Activated naive CD4-positive, alpha-beta T cell treated with anti-CD3 and anti-CD28 coated beads, Interleukin-2, amount 10 ng/mL, durations not matched to agents 7 days and 5 days (primary cell): ENCODE measurements at places on chromosomes 4 and X.

DNA sequence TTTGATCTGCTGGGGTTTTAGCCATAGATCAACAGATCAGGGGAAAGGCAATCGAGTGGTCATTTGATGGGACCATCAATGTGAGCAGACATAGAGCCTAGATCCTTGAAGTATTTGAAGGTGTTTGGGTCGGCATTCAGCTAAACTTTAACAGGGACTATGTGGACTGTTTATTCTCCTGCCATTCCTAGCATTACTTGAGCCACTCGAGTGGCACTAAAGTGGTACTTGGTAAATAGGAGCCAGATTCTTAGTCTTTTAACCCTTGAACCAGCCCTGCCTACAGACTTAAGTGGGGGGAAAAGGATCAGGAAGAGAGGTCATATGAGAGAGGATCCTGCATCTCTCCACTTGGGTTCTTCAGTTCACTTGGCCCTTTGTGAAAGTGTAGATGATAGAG is 3.8 kb downstream of the MSN start:
- no peak for DNase-seq

GRCh38 chr4:53967986-53968385 is 96.4 kb downstream of the CHIC2 start:
- no peak for DNase-seq

DNA sequence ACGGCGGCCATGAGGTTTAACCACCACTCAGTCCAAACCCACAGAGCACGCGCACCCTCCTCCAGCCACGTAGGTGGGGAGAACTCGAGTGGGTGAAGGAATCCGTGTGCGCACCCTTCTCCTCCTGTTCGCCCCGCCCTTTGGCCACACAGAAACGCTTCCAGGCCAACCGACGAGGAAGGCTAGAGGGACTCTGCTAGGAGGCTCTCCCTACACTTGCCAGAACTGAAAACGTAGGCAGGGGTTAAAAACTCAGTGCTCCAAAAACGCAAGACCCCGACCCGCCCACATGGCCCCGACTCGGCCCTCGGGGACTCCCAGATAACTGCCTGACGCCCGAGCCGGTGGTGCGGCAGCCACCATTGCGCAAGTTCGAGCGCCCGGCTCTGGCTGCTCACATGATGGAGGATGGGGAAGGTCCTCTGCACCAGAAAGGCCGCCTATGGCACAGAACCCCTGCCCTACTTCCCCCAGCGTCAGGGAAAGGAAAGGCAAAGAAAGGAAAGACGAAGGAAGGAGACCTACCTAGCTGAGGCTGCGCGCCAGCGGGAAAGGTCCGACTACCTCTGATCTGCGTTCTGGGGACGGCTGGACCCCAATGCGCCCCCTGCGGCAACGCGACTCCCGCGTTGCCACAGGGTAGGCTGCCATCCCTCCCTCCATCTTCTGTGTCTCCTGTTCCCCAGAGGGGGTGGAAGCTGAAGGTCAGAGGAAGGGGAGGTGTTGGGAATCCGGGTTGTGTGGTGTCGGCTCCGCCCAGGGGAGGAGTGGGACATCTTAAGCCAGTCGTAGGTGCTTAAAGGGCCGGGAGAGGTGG is 201.9 kb upstream of the AGTR2 start:
- DNase-seq, result no peak

DNA sequence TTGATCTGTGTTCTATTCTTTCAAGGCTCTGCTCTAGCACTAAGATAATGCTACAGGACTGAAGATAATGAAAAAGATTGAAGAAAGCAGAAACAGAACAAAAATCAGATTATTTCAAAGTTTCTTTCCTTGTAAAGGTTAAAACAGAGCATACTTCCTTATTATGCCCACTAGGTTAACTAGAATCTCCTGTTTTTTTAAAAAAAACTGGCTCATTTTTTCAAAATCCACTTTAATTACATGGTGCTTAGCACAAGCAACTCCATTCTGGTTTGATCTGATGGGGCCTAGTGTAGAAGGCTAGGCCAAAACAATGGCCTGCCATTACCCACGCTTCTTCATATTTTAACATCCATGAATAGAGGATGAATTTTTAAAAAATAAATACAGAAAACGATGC is 1.2 kb upstream of the UBA6 start:
- DNase-seq, result no peak

- no peak for DNase-seq
Observed at GRCh38 chr4:189802884-189803283, 137.8 kb upstream of the FRG1 start.
